NCI-H1417 treated with DMSO at 0.1 percent for 48 hours (cell line): ENCODE measurements at places on chromosomes 13 and 19.

DNA sequence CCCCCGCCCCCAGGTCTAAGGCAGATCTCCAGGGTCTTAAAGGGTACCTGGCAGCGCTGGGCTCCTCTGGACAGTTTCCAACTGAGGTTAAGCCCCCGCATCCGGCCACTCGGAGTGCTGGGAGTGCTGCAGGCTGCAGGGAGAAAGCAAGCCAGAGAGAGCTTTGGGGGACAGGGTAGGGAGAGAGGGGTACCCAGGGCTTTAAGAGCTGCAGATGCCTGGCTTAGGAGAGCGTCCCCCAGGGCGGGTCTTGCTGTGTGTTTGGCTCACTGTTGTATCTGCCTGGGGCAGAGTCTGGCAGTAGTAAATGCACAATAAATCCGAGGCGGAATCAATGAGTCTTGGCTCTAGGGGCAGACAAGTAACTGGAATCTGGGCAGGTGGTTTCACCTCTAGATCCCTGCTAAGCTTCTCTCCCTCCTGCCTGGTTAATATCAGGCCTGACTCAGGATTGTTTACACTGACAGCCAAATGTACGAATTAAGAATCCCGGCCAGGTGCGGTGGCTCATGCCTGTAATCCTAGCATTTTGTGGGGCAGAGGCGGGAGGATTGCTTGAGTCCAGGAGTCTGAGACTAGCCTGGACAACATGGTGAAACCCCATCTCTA lies 798 bp upstream of the COX6B2 start:
- no peak for DNase-seq

DNA sequence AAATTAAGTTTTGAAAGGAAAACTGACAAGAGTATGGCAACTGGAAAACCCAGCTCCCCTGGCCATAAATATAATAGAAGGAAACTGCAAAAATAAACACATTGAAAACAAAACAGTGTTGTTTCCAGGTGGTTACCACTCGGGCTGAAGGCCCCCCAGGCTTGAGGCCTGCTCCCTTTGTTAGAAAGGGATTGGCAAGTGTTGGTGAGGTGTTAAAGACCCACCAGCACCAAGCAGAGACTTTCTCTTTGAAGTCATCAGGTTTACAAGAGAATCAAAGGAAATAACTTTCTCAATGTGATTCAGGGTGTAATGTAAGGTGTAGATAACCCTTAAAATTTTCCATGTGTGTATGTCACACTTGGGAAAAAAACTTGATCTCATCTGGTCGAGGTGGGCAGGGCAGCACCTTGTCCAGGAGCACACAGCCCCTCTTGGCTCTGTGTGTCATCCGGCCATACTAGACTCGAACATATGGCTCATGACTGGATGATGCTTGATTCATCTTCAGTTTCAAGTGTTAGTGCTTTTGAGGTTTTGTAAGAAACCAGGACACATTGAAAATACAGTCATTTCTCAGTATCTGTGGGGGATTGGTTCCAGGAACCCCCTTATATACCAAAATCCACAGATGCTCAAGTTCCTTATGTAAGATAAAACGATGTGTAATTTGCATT lies 7.8 kb downstream of the ACTN4 start:
- DNase-seq = no peak

GRCh38 chr13:105144936-105145335 lies 1390.5 kb downstream of the EFNB2 start:
- DNase-seq = no peak

DNA sequence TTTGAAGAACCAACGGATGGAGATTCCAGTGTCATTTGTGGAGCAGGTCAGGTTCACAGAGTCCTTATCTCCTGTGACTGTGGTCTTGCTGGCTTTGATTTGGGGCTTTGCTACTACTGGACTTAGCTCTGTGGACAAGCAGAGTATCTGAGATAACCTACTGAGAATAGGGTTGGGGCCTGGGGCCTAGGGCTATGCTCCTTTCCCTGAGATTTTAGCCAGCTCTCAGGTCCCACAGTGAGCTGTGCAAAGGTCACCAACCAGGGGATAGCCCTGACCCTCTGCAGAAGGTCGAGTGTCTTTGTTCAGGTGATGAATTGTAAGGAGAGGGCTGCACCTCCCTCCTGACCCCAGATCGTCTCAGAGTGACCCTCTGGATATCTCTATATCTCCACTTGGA lies 9.2 kb downstream of the CEACAM1 start:
- DNase-seq = no peak

GRCh38 chr13:97798171-97798821 lies 155.2 kb upstream of the IPO5 start:
- DNase-seq = no peak

GRCh38 chr13:25248071-25248470 lies 39.2 kb downstream of the MTMR6 start:
- DNase-seq = no peak

GRCh38 chr13:47672245-47673008 lies 328.6 kb downstream of the SUCLA2 start:
- DNase-seq = no peak

- no peak for DNase-seq
Observed at GRCh38 chr13:100608906-100609305, 20.3 kb upstream of the GGACT start.

- peak; percentile 33 for DNase-seq
Observed at GRCh38 chr19:47225746-47226425, 5.1 kb downstream of the BBC3 start.

GRCh38 chr13:46553521-46553885 lies 533 bp downstream of the LRCH1 start:
- no peak for DNase-seq

- DNase-seq = no peak
Observed at GRCh38 chr19:35738887-35739229, 3.4 kb downstream of the IGFLR1 start.

GRCh38 chr13:111420113-111420876 lies 99.9 kb downstream of the TEX29 start:
- DNase-seq = no peak

DNA sequence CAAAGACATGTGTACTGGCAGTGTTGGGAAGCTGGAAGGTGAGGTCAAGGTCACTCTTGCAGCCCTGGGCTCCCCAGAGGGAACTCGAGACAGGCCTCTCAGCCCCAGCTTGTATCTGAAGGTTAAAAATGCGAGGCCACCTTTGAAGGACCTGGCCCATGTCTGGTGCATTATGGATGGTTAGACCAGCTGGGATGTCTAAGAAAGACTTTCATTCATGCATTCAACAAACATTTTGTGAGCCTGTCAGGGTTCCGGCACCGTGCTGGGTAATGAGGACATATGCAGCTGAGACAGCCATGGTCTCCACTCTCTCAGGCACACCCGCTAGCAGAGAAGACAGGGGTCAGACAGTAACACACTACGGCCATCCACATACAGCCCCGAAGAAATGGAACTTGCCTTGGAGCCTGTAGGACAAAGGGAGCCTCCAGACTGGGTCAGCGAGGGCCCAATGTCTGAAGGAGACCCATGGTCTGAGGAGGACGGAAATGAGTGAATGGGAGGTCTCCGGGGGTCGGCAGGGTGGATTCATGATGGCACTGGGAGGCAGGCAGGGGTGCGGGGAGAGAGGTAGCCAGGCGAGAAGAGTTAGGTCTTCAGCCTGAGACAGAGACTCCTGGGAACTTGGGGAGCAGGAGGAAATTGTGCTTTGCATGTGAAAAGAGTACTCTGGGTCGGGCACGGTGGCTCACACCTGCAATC lies 19.0 kb downstream of the VSTM2B start:
- no peak for DNase-seq

DNA sequence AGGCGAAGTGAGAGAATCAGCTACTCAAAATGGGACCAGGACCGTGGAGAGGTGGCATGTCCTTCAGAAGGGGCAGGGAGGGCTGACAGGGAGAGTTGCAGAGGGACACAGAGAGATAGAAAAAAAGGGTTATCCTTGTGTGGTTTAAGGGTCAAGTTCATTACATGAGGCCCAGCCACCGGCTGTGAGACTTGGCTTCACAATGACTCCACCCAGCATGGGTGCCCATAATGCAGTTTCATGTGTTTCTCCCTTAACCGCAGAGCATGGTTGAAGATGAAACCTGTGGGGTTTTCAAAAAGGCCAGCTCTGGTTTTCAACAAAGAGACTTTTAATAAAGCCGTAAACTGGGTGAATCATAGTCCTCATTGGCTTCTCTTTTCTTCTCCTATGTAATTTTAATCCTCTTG lies 164.6 kb downstream of the KLF5 start:
- DNase-seq = no peak

DNA sequence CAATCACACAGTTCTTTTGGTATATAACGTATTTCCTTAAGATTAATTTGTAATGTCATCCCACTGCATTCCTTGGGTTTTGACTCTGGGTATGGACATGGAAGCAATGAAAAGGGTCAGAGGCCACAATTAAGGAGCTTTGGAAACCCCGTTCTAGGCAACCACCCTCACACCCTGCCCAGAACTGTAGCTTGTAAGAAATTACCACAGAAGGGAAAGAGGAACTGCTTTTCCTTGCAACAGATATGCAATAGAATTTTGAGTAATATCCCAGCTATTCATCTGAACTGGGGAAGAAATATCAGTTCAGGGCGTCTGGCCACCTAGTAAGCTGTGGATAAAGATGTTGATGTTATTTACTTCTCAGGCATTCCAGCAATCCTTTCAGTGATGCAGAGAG lies 985 bp upstream of the CLC start:
- DNase-seq = no peak

GRCh38 chr19:47603706-47604565 lies 5.0 kb upstream of the BICRA start:
- no peak for DNase-seq

DNA sequence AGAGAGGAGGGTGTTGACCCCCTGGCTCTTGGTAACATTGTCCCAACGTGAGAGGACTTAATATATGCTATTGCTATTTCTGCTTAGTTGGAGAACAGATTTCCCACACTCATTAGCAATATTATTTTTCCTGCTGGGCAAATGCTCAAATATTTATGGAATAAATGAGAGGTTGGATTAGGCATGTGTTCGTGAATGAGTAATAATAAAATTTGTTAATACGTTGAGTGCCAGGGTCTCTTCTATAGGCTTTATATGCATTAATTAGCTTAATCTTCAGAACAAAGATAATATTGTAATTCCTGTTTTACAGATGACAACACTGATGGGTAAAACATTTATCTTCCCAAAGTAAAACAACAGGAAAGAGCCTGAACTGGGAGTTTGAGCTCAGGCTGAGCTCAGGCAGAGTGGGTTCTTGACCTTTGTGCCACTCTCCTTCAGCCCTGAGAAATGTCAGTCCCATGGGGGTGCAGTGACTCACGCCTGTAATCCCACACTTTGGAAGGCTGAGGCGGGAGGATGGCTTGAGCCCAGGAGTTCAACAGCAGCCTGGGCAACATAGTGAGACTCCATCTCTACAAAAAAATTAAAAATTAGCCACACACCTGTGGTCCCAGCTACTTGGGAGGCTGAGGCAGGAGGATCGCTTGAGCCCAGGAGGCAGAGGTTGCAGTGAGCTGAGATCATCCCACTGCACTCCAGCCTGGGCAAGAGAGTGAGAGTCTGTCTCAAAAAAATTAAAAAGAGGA lies 1.2 kb downstream of the ZNF233 start:
- no peak for DNase-seq

GRCh38 chr13:94313321-94313910 lies 166.1 kb downstream of the DCT start:
- no peak for DNase-seq

DNA sequence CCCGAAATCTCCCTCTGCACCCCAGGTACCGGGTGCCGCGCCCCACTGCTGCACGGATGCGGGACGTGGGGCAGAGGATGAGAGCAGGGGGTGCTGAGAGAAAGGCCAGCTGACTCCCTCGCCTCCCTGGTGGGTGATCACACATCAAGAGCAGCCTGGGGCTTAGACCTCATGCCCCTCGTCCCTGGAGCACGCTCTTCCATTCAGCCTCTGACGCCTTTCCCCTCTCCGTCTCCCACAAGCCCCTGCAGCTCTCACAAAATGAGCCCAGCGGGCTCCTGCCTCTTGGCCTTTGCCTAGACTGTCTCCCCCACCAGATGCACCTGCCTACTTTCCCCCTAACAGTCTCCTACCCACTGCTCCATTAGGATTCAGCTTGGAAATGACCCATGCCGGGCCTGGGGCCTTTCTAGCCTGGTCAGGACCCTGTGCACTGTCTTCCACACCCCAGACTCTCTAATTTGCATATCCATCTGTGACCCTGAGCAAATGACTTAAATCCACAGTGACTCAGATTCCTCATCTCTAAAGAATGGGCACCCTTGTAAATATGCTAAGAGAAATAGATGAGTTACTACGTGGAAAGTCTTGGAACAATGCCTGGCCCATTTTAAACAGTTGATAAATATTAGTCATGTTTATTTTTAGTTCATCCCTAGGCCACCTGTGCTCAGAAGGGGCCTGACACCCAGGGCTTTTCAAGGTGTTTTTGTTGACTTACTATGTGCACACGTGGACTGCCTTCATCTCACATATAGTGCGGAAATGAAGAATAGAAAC lies 582 bp upstream of the PTPRH start:
- DNase-seq = peak; percentile 13

GRCh38 chr19:18191640-18192062 lies 1.4 kb upstream of the MPV17L2 start:
- no peak for DNase-seq

DNA sequence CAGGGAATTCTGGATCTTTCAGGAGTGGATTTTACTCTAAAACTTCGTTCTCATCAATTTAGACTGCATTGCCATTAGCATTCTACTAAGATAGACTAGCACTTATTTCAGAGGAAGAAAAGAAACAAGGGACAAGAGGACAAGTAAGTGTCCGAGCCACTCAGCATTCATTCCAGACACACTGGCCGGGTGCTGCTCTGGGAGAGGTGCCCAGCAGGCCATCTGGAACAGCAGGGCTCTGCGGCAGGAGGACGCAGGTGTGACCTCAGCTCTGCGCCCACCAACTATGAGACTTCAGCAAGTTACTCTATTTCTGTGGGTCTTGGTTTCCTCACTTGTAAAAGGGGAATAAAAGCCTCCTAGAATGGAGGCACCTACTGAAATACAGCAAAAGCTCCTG lies 4.2 kb downstream of the EPS15L1 start:
- DNase-seq = no peak

GRCh38 chr13:30159446-30159839 lies 147.9 kb downstream of the KATNAL1 start:
- DNase-seq = no peak

GRCh38 chr19:4609878-4610511 lies 29.3 kb upstream of the TNFAIP8L1 start:
- no peak for DNase-seq

DNA sequence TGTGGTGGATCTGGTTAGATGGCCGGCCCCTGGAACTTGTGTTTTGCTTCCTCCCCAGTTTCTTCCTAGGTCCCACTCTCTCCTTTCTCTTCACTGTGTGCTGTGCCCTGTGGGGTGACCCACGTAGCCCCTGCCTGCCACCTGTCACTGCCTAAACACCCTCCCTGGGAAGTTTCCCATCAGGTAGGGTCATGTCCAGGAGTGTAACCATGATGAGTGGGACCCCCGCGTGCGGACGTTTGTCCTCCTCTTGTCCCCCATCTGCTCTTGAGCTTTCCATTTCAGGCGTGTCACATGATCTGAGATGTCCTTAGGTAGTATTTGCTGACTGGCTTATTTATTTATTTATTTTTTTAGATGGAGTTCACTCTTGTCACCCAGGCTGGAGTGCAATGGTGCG lies 61.3 kb downstream of the ARHGEF7 start:
- no peak for DNase-seq

- no peak for DNase-seq
Observed at GRCh38 chr13:20815464-20815863, 41.7 kb upstream of the EEF1AKMT1 start.
